Activated T-cell treated with anti-CD3 and anti-CD28 coated beads, Interleukin-2, amount 50 U/mL, for 72 hours (primary cell): ENCODE measurements at places on chromosomes 2 and 18. TPM values are rescaled to one million over a fixed set of nuclear protein-coding genes. Genes with fewer than 3 reads are reported as not detected.

GRCh38 chr2:30318987-30319782, 87.9 kb downstream of the LBH start:
- no peaks in the 10 kb centered on the region for H3K27me3 ChIP-seq
- peaks cover 35% of the 10 kb centered on the region for H3K4me1 ChIP-seq
- no peak for DNase-seq
- H3K27ac ChIP-seq = no peak overlapping the region
- H3K36me3 ChIP-seq = peaks cover 8% of the 10 kb centered on the region

DNA sequence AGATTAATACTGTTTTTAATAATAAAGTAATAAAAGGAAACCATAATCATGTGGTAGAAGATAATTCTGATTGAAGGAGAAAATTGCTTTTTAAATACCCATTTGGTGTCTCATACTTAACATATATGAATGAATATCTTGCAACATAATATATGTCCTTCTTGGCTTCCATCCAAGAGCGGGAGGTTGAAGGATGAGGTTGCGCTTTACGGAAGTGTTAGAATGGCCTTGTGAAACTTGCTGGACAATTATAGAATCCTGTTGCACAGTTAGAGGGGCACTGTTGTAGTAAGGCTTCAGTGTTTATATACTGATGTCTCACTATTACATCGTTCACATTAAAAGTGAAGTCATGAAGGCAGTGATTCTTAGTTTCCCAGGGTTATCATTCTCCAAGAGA, 9.4 kb downstream of the INSIG2 start:
- H3K4me1 ChIP-seq = peaks cover 40% of the 10 kb centered on the region
- H3K4me3 ChIP-seq = no peak overlapping the region
- no peak for DNase-seq

DNA sequence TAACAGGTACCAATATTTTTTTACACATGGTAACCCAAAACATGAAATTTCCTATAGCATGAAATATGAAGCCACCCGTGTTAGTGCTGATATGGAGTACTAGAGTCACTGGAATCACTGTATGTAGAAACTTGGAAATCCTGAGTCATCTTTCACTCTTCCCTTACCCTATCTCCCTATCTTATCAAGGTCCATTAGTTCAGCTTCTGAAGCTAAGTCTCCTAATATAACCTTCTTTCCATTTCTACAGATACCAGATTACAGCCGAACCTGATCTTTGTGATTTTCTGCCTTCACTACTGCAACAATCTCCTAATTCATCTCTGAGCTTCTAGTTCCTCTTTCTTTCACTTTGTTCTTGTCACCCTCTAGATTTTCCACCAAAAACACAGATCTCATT, 59.0 kb downstream of the SEPTIN10 start:
- H3K4me1 ChIP-seq = no peaks in the 10 kb centered on the region
- H3K4me3 ChIP-seq = no peak overlapping the region
- peaks cover 6% of the 10 kb centered on the region for H3K27me3 ChIP-seq

DNA sequence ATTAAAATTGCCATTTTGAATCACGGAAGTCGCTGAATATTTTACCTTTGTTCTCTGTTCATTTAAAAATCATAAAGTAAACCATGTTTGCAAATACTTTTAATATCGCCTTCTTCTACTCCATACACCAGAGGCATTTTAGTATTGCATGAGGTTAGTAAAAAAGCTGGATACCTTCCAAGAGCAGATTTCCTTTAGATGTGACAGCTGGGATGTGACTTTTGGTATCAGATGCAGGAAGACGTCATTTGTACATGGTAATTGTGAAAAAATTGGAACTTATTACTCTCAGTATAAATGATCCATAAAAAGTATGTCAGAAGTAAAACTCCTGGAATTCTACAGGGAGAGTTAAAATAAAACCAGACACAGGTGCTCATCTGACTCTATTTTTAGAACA, 89.5 kb downstream of the SLC4A10 start:
- H3K36me3 ChIP-seq = no peaks in the 10 kb centered on the region
- peaks cover 7% of the 10 kb centered on the region for H3K27me3 ChIP-seq
- H3K27ac ChIP-seq = no peak overlapping the region
- H3K4me1 ChIP-seq = peaks cover 4% of the 10 kb centered on the region
- no peak overlapping the region for H3K4me3 ChIP-seq
- DNase-seq = no peak

Gene EFEMP1
- total RNA-seq = not detected

DNA sequence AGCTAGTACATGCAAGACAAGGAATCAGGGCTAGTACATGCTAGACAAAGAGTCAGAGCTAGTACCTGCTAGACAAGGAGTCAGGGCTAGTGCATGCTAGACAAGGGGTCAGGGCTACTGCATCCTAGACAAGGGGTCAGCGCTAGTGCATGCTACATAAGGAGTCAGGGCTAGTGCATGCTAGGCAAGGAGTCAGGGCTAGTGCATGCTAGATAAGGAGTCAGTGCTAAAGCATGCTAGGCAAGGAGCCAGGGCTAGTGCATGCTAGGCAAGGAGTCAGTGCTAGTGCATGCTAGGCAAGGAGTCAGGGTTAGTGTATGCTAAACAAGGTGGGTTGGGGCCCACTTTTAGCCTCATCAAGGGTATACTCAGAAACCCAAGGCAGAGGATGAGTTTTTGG, 90.1 kb upstream of the FAM136A start:
- no peaks in the 10 kb centered on the region for H3K27me3 ChIP-seq
- no peaks in the 10 kb centered on the region for H3K4me1 ChIP-seq
- no peak overlapping the region for H3K4me3 ChIP-seq
- DNase-seq = no peak

GRCh38 chr18:55301824-55302166, 286.2 kb downstream of the TCF4 start:
- no peaks in the 10 kb centered on the region for H3K36me3 ChIP-seq
- no peaks in the 10 kb centered on the region for H3K4me1 ChIP-seq
- H3K27me3 ChIP-seq = no peaks in the 10 kb centered on the region

Gene NAT8
- total RNA-seq = not detected

DNA sequence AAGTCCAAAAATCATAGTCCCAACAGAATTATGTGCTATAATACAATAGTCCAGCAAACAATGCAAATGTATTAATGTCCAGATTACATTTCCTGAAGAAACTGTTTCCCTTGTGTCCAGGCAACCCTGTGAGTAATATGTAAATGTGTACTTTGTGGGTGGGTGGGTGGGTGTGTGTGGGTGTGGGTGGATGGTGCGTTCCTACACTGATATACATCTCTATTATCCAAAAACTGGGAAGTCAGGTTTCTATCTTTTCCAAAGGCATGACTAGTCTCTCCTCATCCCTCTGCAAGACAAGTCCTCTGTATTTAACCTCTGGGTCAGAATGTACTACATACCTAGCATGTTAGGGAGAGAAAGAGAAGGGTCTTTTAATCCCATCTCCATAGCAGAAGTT, 71.6 kb downstream of the LNPK start:
- H3K27ac ChIP-seq = no peak overlapping the region
- no peaks in the 10 kb centered on the region for H3K27me3 ChIP-seq
- H3K4me1 ChIP-seq = no peaks in the 10 kb centered on the region
- DNase-seq = no peak
- peaks cover 1% of the 10 kb centered on the region for H3K36me3 ChIP-seq

DNA sequence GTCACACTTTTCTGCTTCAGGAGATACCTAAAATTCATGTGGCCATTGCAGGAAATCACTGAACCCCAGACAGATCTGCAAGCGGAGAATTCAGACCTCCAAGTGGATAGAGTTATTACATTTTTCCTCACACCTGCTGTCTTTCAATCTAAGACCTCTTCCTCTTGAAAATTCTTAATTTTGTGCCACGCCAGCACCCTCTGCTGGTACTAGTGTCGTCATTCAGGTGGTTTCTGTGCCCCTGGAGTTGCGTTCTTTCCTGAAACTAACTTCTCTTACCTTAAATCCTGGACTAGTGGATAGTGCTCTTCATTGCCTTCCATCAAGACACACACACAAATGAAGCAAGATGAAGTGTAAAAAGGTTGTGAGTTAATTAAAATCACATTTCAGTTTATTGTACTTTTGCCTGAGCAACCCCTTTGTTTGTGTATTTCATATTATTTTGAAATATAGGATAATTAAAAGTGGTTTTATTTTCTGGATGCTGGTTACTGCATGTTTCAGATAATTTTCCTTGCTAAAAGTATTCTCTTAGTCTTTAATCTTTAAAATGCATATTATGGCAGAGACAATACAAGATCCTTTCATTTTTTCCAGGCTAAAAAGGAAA, 1.6 kb upstream of the DNER start:
- no peaks in the 10 kb centered on the region for H3K4me1 ChIP-seq
- no peak overlapping the region for H3K27ac ChIP-seq
- no peaks in the 10 kb centered on the region for H3K36me3 ChIP-seq
- DNase-seq = peak; percentile 43

DNA sequence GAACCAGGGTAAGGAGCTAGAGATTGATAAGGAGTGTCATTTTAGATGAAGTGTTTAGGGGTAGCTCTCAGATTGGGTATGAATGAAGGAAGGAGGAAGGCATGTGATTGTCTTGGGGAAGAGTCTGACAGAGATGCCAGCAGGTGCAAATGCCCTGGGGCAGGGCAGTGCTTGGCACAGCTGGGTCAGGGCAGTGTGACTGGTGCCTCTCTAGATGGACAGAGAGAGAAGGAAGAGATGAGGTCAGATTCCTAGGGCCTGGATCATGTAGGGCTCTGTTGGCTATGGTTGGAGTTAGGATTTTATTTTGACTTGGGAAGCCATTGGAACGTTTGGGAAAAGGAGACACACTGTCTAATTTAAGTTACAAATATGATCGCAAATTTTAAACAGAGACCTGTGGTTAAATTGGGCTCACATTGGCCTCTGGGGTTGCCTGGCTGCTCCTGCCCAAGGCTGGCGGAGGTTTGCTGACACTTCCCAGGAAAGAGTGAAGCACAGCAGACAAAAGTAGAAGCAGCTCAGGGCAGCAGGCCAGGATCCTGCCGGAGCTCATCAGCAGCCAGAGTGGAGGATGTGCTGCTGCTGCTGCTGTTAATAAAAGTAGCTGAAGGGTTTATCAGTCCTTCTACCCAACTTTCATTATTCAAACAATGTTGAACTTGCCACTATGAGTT, 32.7 kb upstream of the FHL2 start:
- no peaks in the 10 kb centered on the region for H3K36me3 ChIP-seq
- peaks cover 14% of the 10 kb centered on the region for H3K4me1 ChIP-seq
- H3K27ac ChIP-seq = no peak overlapping the region
- no peaks in the 10 kb centered on the region for H3K27me3 ChIP-seq
- H3K4me3 ChIP-seq = no peak overlapping the region

Gene SLC5A7
- not detected for total RNA-seq

Gene PROC
- not detected for total RNA-seq

DNA sequence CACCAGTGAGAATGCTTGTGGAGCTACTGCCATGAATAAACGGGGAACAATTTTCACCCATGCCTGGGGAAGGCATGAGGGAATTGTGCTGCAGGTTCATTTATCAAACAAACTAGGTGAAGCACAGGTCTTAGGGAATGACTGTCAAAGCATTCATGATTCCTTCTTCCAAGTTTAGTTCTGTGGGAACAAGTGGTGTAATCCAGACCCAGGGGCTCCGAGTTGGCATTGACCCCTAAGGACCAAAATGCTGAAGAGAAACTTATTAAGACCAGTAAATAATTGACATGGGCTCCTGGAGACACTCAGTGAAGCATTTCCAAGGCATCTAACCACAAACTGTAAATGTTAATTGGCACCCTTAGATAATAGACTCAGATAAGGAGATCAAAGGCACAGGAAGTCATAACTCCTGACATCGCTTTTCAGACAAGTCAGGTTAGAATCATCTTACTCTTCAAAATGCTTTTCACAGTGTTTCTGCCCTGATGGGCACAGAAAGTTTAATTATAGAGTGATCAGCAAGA, 96.9 kb downstream of the SPP2 start:
- no peaks in the 10 kb centered on the region for H3K36me3 ChIP-seq
- H3K27ac ChIP-seq = no peak overlapping the region
- no peak for DNase-seq
- no peak overlapping the region for H3K4me3 ChIP-seq
- H3K4me1 ChIP-seq = peaks cover 24% of the 10 kb centered on the region
- H3K27me3 ChIP-seq = no peaks in the 10 kb centered on the region

GRCh38 chr2:191105082-191105481, 45.7 kb downstream of the STAT4 start:
- DNase-seq = no peak
- peaks cover 10% of the 10 kb centered on the region for H3K36me3 ChIP-seq
- H3K27me3 ChIP-seq = no peaks in the 10 kb centered on the region
- peaks cover 79% of the 10 kb centered on the region for H3K4me1 ChIP-seq

Gene LRRTM1
- total RNA-seq = not detected

DNA sequence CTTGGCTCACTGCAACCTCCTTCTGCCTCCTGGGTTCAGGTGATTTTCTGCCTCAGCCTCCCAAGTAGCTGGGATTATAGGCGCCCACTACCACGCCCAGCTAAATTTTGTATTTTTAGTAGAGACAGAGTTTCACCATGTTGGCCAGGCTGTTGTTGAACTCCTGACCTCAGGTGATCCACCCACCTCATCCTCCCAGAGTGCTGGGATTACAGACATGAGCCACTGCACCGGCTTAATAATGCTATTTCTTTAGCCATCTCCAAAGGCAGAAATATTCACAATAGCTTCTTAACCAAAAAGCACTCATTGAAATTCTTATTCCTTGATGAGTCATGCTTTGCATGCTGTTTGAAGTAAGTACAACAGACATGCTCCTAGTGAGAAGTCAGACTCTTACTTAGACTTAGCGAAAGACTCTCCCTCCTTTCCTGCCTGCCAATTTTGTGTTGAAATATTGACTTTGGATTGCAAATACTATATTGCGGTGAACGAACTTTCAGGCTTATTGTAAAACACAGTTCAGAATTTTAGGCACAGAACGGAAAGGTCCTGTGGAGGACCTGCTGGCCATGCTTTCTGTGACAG, 4.4 kb downstream of the ACTR3 start:
- H3K36me3 ChIP-seq = peaks cover 42% of the 10 kb centered on the region
- peak overlapping the region; percentile 99 for H3K4me3 ChIP-seq
- H3K27me3 ChIP-seq = no peaks in the 10 kb centered on the region
- H3K4me1 ChIP-seq = peaks cover 79% of the 10 kb centered on the region

Gene AQP12A
- total RNA-seq = not detected

GRCh38 chr2:201258666-201259615, 1.4 kb upstream of the CASP8 start:
- no peak for DNase-seq
- no peaks in the 10 kb centered on the region for H3K27me3 ChIP-seq
- H3K36me3 ChIP-seq = peaks cover 22% of the 10 kb centered on the region
- H3K4me3 ChIP-seq = peak overlapping the region; percentile 98

Gene SH3RF3
- 1.0 TPM for total RNA-seq

GRCh38 chr18:22336406-22336805, 81.3 kb downstream of the CTAGE1 start:
- no peak overlapping the region for H3K4me3 ChIP-seq
- no peaks in the 10 kb centered on the region for H3K36me3 ChIP-seq
- H3K27ac ChIP-seq = no peak overlapping the region
- no peaks in the 10 kb centered on the region for H3K27me3 ChIP-seq

DNA sequence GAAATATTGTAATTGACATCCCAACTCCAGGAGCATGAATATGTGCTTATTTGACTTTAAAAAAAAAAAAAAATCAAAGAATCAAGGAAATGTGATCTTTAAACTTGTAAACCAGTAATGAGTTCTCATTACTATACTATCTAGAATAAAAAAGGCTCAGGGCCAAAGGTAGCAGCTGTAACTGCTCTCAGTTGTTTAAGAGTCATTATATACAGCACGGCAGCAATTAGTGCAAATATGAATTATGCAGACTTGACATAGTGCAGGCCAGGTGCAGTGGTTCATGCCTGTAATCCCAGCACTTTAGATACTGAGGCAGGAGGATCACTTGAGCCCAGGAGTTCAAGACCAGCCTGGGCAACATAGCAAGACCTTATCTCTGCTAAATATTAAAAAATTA, 125.7 kb upstream of the TTC39C start:
- H3K4me1 ChIP-seq = peaks cover 22% of the 10 kb centered on the region
- H3K4me3 ChIP-seq = no peak overlapping the region
- H3K36me3 ChIP-seq = no peaks in the 10 kb centered on the region
- H3K27me3 ChIP-seq = no peaks in the 10 kb centered on the region

Gene LAMA1
- total RNA-seq = not detected

- no peak for DNase-seq
- H3K36me3 ChIP-seq = peaks cover 3% of the 10 kb centered on the region
- H3K4me3 ChIP-seq = no peak overlapping the region
- H3K27ac ChIP-seq = no peak overlapping the region
Measured at GRCh38 chr2:179252423-179252822, 12.2 kb downstream of the SESTD1 start.
